Caco-2 (cell line): ENCODE measurements at places on chromosomes 3 and 15. TPM values are rescaled to one million over a fixed set of nuclear protein-coding genes. Genes with fewer than 3 reads are reported as not detected.

Gene CLDN18
- not detected in 2 replicates for total RNA-seq

DNA sequence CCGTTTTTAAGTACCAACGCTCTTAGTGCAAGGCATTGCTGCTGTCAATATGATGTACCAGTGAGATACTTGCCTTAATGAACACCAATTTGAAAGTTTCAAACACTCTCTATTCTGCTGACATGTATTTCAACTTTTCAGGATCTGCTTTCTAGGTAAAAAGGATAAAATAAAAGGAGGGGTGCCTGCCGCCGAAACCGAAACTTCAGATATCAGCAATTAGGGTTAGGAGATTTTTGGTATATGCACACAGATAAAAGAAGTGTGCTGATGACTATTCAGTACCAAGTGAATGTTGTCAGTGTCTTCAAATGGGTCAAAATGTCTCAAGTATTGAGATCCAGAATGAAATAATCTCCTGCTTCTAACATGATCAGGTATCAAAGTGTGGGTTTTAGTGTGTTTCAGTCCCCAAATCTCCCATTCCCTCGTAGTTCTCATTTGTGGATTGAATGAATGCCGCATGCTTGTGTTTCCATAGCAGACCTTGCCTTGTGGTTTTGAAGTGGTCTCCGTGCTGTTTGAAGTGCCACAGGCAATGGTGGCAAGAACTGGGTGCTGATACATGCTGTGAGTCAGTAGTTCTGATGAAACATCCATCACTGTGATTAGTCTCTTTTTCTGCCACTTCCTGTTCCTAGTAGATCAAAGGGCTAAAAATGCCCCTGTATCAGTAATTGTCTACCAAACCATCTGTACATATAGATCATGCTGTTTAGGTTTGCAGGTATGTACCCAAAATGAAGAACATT, 22.5 kb downstream of the CHST14 start:
- no peaks in the 10 kb centered on the region for H3K4me1 ChIP-seq
- no peaks in the 10 kb centered on the region for H3K36me3 ChIP-seq
- no peak overlapping the region for H3K27ac ChIP-seq
- no peak for DNase-seq
- H3K4me3 ChIP-seq = no peak overlapping the region

Gene SEMA6D
- 0.18 and 0.67 TPM in 2 replicates for total RNA-seq

Gene FGD5
- total RNA-seq = 0.16 and 0.25 TPM in 2 replicates

GRCh38 chr3:119062892-119063291, 28.2 kb upstream of the IGSF11 start:
- H3K27me3 ChIP-seq = no peaks in the 10 kb centered on the region
- H3K36me3 ChIP-seq = no peaks in the 10 kb centered on the region
- DNase-seq = no peak
- no peak overlapping the region for H3K27ac ChIP-seq
- no peaks in the 10 kb centered on the region for H3K4me1 ChIP-seq
- no peak overlapping the region for H3K4me3 ChIP-seq

DNA sequence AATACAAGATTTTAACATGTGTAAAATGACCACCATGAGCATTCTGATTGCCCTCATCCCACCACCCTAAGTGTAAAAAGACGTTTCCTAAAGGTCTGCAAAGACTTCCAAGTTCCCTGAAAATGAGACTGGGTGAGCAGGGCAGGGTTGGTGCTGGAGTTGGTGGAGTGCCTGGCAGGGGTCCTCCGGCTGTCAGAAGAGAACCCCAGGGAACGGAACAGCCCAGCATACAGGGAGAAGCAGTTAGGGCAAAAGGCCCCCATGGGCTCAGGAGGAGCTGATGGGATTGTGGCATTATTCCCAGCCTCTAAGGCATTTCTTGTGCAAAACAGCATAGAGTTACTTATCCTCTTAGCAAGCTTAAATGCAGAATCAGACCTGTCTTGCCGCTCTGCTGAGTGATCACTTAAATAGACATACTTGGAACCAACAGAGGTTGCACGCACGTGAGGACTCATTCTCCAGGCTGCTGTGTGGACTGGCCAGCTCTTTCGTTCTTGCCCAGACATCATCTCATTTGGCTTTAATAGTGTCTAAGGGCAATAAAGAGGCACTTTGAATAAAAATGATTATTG, 36.0 kb downstream of the XYLB start:
- no peak overlapping the region for H3K4me3 ChIP-seq
- no peak for DNase-seq
- H3K27me3 ChIP-seq = no peaks in the 10 kb centered on the region
- H3K4me1 ChIP-seq = no peaks in the 10 kb centered on the region
- H3K27ac ChIP-seq = no peak overlapping the region

GRCh38 chr3:188188911-188189310, 35.0 kb downstream of the LPP start:
- H3K4me3 ChIP-seq = no peak overlapping the region
- H3K36me3 ChIP-seq = no peaks in the 10 kb centered on the region
- DNase-seq = no peak
- H3K27me3 ChIP-seq = no peaks in the 10 kb centered on the region

Gene TMEM41A
- 39.0 and 39.4 TPM in 2 replicates for total RNA-seq

DNA sequence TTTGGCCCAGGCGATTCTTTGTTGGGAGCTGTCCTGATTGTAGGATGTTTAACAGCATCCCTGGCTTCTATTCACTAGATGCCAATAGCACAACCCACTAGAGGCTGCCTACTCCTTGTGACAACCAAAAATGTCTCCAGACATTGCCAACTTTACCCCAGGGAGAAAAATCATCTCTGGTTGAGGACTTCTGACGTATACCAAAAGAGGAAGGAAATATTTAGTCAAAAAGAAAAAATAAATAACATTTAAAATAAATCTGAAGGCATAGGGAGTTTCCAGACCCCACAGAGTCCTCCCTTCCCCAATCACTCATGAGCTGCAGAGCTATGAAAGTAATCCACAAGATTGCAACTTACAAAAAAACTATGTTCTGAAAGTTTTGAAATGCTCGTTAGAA, 61.0 kb downstream of the MECOM start:
- H3K4me1 ChIP-seq = no peaks in the 10 kb centered on the region
- no peak for DNase-seq
- H3K27me3 ChIP-seq = no peaks in the 10 kb centered on the region
- H3K36me3 ChIP-seq = no peaks in the 10 kb centered on the region
- H3K4me3 ChIP-seq = no peak overlapping the region
